8988T (cell line): ENCODE measurements at places on chromosomes 2 and 18.

- no peak for DNase-seq
Observed at GRCh38 chr2:189466046-189466445, 24.8 kb downstream of the WDR75 start.

- no peak for DNase-seq
Observed at GRCh38 chr2:134671513-134671912, 47.3 kb downstream of the TMEM163 start.

GRCh38 chr2:36396878-36397539 lies 41.4 kb downstream of the CRIM1 start:
- DNase-seq = no peak

- DNase-seq = no peak
Observed at GRCh38 chr2:30208453-30208852, 22.9 kb upstream of the LBH start.

DNA sequence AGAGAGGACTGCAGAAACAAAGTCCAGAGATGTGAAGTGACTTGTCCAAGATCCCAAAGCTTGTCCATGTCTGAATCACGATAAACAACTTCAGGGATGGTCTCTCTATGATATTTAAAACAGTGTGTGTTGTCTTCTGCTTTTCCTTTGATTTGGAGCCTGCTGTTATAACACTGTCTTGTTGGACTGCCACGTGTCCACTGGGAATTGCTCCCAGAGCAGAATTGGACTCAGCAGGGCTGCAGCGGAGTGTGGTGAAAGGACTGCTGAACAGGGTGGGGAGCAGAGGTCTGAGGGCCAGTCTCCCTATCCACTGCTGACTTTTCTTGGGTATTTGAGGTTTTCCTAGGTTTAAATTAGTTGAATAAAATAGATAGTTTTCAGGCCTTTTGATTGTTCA lies 68.3 kb downstream of the IL1R2 start:
- no peak for DNase-seq

DNA sequence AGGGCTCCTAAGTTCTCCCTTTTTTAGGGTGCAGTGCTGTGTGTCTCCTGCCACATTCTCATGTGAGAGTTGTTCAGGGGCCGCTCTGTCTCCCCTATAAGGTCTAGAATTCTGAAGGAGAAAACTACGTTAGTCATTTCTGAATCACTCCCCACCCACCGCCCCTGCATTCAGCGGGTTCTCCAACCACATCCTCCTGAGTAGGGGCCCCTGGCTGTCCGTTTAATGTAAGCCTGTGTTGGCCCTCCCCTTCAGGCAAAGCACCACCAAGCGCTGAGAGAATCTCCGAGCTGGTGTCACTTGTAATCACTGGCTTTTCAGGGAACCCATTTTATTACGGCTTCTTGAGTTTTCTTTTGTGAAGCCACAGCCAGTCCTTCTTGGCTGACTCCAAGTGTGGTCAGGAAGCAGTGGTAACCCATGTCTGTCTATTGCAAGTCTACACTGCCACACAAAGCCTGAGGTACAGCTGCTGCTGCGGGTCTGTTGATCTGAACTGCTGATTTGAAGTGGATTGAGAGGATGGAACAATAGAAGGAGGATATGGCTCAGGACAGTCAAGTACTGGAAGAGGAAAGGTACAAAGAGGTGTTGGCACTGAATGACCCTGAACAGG lies 16.9 kb downstream of the LCT start:
- DNase-seq = no peak

GRCh38 chr18:10681581-10682367 lies 155.9 kb downstream of the NAPG start:
- DNase-seq = no peak

- no peak for DNase-seq
Observed at GRCh38 chr2:15601681-15602080, 10.0 kb downstream of the DDX1 start.

GRCh38 chr2:47309472-47309951 lies 93.4 kb upstream of the MSH2 start:
- no peak for DNase-seq

DNA sequence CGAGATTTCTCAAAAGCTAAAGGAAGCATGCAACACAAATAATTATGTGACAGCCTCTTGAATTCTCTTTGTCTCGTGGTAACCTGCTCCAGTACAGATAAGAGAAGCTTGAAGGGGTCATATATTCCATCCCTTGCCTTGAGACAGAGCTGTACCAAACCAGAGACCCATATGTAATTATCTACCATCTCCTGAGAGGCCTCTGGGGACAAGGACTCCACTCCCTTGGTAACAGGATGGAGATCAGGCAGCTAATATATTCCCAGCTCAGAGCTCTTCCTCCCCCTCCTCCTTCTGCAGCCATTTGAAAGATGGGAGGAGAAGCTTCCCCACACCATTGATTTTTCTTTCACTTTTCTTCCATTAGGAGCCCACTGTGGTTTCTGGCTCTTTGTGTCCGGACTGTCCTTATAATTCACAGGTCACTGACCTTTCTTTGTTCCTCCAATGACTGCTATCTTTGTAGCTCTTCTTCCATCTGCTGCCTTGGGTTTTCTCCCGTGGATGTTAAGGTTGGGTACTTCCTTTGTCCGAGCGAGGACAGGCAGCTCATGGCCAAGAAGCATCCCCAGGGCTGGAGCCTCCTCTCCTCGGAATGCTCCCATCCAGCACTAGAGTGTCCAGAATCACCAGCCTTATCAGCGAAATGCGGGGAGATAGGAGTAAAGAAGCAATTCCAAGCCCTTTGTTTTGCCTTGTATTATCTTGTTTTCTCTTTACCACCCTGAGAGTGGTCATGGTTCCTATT lies 72.6 kb upstream of the STPG4 start:
- DNase-seq = no peak

- DNase-seq = no peak
Observed at GRCh38 chr18:76460482-76460881, 34.6 kb downstream of the ZNF516 start.

- DNase-seq = no peak
Observed at GRCh38 chr2:694906-695510, 17.8 kb upstream of the TMEM18 start.

GRCh38 chr2:41313082-41313481 lies 734.7 kb upstream of the PKDCC start:
- DNase-seq = no peak

DNA sequence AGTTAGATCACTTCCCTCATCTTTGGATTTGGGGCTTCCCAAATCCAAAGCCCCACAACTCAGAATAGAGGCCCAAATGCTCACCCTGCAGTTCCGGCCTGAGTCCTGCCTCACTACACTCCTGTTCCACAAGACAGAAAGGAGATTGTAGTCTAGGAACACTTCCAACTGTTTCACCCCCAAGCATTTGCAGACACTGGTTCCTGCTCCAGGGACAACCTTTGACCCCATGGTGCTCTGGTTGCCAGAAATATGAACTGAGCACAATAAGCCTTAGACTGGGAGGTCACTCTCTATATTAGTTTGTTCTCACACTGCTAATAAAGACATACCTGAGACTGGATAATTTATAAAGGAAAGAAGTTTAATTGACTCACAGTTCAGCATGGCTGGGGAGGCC lies 49.0 kb downstream of the HRH4 start:
- no peak for DNase-seq

DNA sequence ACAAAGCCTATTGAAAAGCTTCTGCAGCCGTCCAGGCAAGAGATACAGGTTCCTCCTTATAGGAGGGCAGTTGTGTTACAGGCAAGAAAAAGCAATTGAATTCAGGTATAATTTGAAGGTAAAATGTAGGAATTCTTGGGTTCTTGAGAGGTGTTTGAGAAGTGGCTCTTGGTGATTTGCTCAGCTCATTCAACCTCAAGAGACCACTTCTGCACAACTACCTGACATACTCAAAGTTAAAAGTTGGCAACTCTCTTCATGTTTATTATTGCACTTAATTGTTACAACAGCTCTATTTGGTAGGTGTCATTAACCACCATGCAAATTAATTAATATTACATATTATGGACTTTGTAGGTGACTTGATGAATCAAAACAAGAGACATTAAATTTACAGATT lies 753.2 kb downstream of the ADCYAP1 start:
- no peak for DNase-seq

GRCh38 chr2:172765662-172766061 lies 30.0 kb downstream of the RAPGEF4 start:
- no peak for DNase-seq

- no peak for DNase-seq
Observed at GRCh38 chr2:175001566-175001965, 3.6 kb downstream of the CHN1 start.

- DNase-seq = no peak
Observed at GRCh38 chr2:224525774-224526173, 59.4 kb downstream of the CUL3 start.

GRCh38 chr2:53584986-53585385 lies 182.6 kb upstream of the CHAC2 start:
- no peak for DNase-seq

DNA sequence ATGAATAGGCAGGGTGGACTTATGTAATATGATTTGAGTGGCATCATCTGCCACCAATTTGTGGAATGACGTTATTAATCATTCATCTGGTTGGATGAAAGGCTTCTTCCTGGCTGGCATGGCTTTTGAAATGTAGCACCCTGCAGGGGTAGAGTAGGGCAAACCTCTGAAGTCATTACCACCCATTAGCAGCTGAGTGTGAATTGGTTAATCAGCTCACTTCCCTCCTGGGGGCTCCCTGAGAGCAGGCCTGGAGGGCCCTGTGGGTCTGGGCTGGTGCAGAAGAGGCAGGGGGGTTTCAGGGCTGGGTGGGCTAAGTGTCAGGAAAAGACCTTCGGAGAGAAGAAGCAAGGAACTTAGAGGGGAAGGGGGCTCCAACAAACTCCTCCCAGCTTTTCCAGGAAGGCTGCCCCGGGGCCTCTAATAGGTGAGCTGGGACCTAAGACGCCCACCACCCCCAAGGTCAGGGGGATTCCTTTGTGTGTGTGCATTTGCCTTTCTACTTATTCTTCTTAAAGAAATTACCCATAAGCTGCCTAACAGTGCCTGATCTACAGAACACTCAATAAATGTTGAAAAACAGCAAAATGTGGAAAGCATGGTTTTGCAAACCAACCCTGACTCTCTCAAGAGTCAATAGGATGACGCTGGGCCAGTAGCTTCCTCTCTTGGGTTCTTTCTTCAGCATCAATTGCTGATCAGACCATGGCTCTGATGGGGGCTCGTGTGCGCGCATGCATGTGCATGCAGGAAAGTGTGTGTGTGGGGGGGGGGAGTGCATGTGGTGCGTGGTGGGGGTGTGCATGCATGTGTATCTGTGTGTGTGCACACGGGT lies 49.7 kb upstream of the ZNF516 start:
- DNase-seq = no peak

- no peak for DNase-seq
Observed at GRCh38 chr2:116435648-116436047, 1378.8 kb upstream of the DDX18 start.
